Head of caudate nucleus (tissue), 42 donors: ENCODE measurements at places on chromosomes 5 and 9.

- no peak for DNase-seq
These were observed 160.8 kb upstream of the MAP1B start for GRCh38 chr5:71946343-71947030.

GRCh38 chr5:152625696-152626095 is 220.6 kb upstream of the NMUR2 start:
- no peak for DNase-seq

DNA sequence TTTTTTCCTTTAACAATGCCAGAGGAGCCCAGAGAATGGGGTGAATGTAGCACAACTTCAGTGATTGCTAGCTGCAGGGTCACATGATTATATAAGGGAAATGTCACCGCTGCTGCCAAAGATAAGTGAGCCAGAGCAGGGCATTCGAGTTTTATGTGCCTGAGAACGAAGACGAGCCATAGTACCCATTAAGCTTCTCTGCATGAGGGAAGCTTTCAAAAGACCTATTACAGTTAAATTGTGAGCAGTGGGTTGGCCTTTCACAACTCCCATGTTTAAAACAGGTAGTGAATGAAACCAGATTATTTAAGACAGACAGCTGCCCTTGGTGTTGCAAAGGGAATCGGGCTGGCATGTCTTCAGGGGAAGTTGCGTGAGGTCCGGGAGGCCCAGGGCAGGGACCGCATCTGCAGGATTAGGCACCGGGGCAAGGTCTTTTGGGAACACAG is 82.4 kb upstream of the TNFAIP8 start:
- no peak for DNase-seq

DNA sequence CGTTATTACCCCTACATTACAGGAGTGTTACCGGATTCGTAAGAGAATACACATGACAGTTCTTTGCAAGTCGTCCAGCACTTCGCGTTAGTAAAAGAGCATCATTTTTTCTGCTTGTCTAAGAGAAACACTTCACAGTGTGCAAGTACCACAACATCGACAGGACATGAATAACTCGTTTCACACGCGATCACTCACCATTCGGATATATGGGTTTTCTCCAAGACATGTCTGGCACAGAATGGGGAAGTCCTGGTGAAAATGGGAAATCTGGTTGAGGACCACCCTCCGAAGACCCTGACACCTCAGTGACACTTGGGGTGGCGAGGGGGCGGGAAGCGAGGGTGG is 642 bp downstream of the RBM22 start:
- DNase-seq, result no peak

DNA sequence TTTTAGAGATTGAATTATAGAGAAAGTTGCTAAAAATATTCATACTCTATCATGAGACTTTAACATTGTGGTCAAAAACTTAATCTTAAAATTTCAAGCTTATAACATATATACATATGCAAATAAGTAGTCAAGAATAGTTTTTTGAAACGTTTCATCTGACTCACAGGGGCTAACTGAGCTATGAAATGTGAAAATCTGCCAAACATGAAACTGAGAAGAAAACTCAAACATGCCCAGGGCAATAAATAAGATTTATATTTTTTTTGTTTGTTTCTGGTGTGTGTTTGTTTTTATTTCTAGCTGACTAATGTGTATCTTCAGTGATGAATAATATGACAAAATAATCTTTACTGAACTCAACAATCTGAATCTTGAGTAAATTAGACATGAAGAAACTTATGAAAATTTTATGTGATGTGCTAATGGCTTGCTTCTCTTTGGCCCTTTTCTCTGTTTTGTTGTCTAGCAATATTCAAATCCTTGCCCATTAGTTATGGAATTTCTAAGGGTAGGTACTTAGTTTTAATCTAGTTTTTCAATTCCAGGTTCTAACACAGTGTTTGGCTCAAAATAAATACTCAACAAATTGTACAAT is 99.9 kb downstream of the FAM174A start:
- DNase-seq, result no peak

- DNase-seq, result peak; percentile 23
These were observed 193.5 kb upstream of the KLF9 start for GRCh38 chr9:70607926-70608325.

- no peak for DNase-seq
These were observed at the start of gene DND1 for GRCh38 chr5:140673187-140673976. TSS of gene DND1 (minus strand) at chr5:140673576. CDS start at chr5:140673542, 34 bp downstream.

GRCh38 chr9:1761807-1762206 is 253.3 kb upstream of the SMARCA2 start:
- DNase-seq, result no peak

DNA sequence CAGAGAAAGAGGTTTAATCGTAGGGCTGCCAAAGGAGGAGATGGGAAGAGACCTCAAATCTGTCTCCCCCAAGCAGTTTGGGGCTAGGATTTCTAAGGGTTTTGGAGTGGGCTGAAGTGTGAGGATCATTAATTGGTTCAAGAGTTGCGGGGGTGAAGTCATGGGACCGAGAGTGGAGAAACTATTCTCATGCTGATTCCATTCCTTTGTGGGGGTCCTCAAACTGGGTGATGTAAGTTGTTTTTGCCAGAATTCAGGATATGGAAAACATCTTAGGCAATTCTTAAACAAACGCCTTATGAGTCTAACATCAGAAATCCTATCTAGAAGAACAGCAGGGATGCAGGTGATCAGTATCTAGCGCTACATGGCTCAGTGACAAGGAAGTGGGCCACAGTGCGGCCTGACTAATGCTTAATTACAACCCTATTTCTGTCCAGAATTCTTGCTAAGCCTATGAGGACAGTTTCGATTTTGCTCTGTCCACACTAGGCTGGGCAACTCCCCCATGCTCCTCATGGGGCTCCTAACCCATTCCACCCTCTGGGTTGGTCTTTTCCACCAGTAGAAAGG is 27.7 kb upstream of the TRIO start:
- DNase-seq, result no peak

GRCh38 chr5:3105172-3105571 is 353.7 kb upstream of the IRX2 start:
- DNase-seq, result no peak

DNA sequence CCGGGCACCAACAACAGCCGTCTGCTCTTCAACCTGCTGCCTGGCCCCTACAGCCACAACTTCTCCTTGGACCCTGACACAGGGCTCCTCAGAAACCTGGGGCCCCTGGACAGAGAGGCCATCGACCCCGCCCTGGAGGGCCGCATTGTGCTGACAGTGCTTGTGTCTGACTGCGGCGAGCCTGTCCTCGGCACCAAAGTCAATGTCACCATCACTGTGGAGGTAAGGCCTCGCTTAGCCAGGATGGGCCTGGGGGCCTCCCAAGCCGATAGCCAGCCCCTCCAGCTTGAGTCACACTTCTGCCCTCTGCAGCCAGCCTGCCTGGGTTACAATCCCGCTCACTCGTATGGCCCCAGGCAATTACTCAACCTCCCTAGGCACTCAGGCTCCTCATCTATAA is 28.6 kb downstream of the GPRIN1 start:
- no peak for DNase-seq

DNA sequence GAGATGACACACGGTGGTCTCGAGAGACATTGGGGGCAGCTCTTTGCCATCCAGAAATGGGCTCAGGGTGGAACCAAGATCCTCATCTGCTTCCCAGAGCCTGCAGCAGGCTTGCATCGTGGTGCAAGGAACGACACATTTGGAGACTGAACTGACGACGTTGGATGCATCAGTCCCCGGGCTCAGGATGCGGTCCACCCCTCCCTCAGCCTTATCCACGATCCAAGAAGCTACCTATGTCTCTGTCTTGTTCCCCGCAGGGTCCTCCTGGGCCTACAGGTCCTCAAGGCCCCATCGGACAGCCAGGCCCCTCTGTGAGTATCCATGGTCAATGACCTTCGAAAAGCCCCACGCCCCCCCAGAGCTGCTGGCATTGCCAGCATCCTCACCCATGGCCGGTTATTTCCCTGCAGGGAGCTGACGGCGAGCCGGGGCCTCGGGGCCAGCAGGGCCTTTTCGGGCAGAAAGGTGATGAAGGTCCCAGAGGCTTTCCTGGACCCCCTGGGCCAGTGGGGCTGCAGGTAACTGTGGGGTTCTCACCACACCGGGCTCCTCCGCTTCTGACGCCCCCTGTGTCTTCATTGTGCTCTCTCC is 69.4 kb upstream of the FCN2 start:
- DNase-seq, result no peak

GRCh38 chr5:115064380-115064779 is 105.3 kb downstream of the TRIM36 start:
- no peak for DNase-seq

GRCh38 chr9:14312719-14313377 is 1.1 kb downstream of the NFIB start:
- peak; percentile 62 for DNase-seq

- DNase-seq, result no peak
These were observed 11.6 kb downstream of the WHRN start for GRCh38 chr9:114493521-114494184.

GRCh38 chr5:56412601-56413379 is 179.7 kb upstream of the ANKRD55 start:
- peak; percentile 68 for DNase-seq

DNA sequence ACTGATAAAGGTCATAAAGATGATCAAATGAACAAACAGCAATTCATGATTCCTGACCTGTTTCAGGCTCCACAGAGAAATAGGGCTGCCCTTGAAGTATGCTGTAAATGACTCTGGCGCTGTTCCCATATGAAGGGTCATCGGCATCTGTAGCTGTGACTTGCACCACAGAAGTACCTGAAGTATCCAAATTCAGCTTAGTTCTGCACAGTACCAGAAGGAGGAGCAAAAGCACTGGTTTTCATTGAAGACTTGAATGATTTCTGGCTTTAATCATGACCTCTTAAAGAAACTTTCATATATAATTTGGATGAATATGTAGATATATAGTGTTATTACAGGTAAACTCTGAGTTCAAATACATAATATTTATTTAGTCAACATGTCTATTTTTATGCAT is 109.1 kb downstream of the CDH10 start:
- DNase-seq, result no peak

DNA sequence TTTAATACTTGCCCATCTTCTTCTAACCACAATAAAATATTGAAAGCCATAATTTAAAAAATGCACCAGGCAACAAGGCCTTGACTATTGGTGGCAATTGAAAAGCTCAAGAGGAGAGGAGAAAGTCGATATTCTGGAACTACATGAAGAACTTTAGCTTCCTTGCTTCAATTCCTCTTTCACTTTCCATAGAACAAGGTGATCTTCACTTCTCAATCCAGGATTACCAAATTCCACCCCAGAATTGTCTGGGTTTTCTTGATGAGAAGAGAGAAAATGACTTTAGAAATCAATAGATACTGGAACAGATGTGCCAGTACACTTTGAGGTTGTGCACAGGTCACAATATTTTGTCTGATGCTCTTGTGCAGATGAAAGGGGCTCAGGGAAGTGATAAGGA is 52.2 kb downstream of the PTCD2 start:
- no peak for DNase-seq

DNA sequence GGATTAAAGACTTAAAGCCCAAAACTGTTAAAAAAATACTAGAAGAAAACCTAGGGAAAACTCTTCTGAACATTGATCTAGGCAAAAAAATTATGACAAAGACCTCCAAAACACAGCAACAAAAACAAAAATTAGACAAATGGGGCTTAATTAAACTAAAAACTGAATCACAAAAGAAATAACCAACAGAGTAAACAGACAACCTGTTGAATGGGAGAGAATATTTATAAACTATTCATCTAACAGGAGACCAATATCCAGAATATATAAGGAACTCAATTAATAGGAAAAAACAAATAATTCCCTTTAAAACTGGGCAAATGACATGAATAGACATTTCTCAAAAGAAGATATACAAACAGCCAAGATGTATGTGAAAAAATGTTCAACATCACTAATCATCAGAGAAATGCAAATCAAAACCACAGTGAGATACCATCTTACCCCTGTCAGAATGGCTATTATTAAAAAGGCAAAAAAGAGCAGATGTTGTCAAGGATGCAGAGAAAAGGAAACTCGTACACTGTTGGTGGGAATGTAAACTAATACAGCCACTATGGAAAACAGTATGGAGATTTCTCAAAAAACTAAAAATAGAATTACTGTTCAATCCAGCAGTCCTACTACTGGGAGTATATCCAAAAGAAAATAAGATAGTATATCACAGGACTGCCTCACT is 50.2 kb upstream of the TLX3 start:
- DNase-seq, result no peak

- DNase-seq, result no peak
These were observed 76.6 kb upstream of the PAM start for GRCh38 chr5:102678267-102679058.

DNA sequence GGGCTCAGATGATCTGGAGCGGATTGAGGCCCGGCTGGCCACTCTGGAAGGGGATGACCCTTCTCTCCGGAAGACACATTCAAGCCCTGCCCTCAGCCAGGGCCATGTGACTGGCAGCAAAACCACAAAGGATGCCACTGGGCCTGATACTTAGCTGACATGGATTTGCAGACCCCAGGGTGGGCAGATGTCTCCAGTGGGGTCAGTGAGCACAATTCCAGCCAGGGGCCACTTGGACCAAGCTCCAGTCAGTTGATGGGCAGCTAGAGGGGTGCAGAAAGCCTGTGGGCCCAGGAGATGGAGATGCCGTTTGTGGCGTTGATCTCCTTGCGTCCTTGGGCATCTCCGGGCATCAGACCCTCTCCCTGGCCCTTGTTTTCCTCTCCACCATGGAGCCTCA is 46.7 kb downstream of the PSD2 start:
- no peak for DNase-seq

- DNase-seq, result no peak
These were observed 67.0 kb downstream of the NFIB start for GRCh38 chr9:14246951-14247350.

GRCh38 chr5:147803926-147804325 is 21.4 kb upstream of the JAKMIP2 start:
- DNase-seq, result no peak

GRCh38 chr5:32903613-32904012 is 192.5 kb downstream of the NPR3 start:
- no peak for DNase-seq

DNA sequence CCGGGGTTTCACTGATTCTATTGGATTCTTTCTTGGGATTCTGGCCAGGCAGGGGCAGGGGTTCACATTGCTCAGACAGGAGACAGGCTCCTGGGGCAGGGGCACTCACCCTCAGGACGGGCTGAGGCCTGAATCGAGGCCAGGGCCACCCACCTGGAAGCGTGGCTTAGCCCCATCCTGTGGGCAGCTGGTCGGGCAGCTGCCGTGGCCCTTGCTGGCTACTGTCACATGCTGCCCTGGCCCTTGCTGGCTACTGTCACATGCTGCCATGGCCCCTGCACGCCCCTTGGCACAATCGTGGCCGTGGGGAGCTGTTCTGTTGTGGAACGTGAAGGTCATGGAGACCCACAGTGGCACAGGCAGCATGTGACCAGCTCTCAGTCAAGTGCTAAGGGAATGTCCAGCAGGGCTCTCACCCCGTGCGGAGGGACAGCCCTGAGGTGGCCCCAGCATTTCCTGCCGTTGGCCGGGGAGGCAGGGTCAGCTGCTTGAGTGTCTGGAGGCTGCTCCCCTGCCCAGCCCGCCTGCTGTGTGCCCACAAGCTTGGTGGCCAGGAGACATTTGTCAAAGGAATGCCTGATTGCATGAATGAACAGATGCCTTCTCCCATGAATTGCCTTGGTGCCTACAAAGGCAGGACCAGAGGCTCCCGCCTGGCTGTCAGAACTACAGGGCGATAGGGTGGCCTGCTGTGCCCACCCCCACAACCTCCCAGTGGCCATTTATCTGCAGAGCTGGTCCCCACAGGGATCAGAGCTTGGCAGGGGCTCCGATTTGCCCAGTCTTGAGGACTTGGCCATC is 16.9 kb upstream of the TMEM250 start:
- DNase-seq, result no peak
